ENCODE measurements at places on chromosomes 11 and 22.

GRCh38 chr11:32549611-32550187 lies 33.9 kb upstream of the EIF3M start:
- ATAC-seq = no peak

DNA sequence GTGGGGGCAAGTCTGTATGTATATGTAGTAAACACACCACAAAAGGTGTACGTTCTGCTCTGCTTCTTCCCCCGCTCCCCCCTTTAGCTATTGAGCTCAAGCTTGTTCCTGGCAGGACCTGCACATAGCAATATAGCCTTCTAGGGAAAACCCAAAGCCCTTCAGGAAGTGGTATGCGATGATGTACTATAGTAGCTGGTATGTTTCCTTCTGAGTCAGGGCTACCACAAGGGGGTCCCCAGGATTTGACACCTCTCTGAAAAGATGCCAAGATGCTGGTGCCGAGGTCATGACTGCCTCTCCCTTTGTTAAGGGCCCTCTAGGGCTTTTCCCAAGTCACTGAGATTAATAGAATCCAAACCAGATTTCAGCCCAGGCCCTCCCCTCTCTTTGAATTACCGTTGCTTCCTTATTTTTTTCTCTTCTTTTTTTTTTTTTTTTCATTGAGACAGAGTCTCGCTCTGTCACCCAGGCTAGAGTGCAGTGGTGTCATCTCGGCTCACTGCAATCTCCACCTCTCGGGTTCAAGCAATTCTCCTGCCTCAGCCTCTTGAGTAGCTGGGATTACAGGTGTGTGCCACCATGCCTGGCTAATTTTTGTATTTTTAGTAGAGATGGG lies 268.4 kb downstream of the ETS1 start:
- ATAC-seq = no peak

DNA sequence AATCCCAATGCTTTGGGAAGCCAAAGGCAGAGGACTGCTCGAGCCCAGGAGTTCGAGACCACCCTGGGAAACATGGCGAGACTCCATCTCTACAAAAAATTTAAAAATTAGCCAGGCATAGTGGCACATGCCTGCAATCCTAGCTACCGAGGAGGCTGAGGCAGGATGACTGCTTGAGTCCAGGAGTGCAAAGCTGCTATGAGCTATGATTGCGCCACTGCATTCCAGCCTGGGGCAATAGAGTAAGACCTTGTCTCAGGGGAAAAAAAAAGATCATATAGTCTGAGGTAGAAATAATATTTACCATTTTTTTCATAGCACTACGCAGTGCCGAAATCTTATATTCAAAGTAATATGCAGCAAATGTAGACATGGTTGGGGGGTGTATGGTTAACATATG lies 47.8 kb downstream of the MRTFA start:
- ATAC-seq = no peak

DNA sequence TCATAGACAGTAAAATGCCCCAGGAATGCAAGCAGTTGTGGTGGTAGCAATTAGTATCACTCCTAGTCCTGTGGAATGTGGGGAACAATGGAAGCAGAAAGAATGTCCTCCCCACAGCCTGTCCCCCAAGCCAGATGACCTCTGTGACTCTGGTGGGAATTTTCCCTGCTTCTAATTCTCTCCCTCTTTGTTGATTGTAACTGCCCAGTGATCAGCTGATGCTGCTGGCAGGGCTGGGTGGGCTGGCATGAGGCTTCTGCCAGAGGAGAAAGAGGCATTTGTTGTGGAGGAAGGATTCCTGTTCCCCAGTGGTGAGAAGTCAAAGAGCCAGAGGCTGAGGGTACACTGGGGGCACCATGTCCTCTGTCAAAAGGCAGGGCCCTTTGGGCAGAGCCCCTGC lies 116.7 kb upstream of the NCAM1 start:
- ATAC-seq = no peak

DNA sequence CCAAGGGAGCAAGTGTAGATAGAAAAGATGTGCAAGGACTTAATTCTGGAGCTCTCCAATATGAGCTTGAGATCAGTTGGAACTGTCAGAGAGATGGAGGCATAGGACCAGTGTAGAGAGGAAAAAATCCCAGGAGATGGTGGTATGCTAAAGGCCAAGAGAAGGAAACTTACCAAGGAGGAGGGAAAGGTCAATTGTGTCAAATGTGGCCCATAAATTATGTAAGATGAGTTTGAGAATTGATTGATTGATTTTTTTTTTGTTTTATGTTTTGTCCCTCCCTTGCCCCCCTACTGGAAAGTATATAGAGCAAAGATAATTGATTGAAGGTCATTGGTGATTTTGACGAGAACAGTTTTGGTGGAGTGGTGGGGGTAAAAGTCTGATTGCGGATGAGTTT lies 2.8 kb upstream of the USP2 start:
- no peak for ATAC-seq

GRCh38 chr11:12695873-12696272 lies 21.7 kb downstream of the TEAD1 start:
- ATAC-seq = no peak

DNA sequence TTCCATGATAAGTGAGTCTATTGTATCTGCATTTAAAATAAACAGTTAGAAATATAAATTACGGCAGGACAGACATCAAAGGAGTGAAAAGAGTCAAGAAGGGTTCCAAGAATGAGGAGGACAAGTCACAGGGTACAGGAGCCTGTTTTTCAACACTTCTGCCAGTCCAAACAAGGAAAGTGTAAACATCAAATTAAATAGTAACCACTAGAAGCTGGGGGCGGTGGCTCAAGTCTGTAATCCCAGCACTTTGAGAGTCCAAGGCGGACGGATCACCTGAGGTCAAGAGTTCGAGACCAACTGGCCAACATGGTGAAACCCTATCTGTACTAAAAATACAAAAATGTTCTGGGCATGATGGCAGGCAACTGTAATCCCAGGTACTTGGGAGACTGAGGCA lies 219.6 kb downstream of the LUZP2 start:
- ATAC-seq = no peak

DNA sequence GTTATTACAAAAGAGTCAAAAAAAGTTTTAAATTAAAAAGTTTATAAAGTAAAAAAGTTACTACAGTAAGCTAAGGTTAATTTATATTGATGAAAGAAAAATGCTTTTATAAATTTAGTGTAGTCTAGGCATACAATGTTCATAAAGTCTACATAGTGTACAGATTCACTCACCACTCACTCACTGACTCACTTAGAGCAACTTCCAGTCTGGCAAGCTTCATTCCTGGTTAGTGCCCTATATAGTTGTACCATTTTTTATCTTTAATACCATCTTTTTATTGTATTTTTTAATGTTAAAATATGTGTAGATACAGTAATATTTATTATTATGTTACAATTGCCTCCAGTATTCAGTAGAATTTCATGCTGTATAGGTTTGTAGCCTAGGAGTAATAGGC lies 2.6 kb upstream of the MMP10 start:
- ATAC-seq = peak; percentile 41

- ATAC-seq = no peak
These were observed 15.0 kb downstream of the CABP7 start for GRCh38 chr22:29734838-29735237.

DNA sequence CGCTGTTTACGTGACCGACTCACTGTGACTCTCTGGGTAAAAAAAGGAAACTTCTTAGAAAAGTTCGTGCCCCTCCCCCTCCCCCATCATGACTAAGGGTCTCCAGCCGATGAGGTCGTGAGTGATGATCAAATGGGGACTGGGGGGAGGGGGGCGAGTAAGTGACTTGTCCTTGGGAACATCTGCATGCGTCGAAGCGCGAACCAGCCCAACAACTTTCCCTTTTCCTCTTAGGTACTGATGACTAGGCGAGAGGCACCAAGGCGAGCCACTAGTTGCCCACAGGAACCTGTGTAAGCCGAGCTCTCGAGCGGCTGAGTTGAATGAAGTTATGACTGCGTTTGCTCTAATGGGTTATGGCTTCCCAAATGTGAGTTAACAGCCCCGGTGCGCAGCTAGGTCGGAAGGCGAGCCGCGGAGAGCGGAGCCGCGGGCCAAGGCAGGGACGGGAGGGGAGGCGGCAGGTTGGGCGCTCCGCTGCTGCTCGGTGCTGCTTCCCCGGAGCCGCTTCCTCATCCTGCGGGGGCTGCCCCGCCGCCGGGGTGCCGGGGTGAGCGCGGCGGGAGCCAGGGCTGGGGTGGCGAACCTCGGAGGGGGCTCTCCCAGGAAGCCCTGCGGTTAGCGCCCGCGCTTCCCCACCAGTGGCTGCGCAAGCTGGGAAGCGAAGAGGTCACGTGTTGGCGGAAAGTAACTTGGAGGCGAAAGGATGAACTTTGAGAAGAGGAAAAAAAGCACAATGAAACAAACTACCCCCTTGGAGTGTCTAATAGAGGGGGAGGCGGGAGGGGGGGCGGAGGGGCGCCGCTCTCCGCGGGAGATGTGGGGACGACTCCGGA lies 22.1 kb upstream of the BDNF start:
- ATAC-seq = peak; percentile 47

GRCh38 chr11:69664901-69665300 lies 10.3 kb downstream of the LTO1 start:
- ATAC-seq = no peak

DNA sequence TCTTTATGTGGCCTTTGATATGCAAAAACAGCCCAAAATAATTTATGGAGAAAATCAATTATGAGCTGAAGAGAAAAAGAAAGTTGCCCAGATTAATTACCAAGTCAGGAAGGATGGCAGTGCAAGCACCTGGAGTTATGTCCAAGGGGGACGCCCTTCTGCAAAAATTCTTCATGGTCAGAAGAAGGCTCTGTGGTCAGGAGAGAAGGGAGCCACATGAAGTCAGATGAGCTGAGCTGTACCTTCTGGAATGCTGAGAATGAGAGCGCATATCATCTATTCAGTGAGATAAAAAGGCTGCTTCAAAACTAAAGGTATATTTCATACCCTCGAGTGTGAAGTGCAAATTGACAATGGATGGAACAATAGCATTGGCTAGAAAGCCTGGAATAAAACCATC lies 607.4 kb downstream of the NTM start:
- ATAC-seq = no peak

DNA sequence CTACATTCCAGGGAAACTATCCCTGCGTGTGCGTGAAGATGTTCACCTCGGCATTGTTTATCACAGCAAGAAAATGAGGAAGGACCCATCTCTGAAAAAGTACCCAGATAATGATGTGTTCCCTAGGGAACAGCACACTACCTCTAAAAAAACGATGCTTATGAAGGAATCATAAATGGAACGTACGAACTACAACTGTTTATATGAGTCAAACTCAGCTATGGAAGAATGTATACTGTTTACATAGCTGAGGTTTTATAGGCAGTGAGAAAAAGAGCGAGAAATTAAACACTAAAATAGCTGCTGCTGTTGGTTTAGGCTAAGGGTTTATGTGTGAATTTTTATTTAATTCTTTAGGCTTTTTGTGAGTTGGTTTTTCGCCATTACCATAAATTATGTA lies 48.9 kb downstream of the APOL1 start:
- no peak for ATAC-seq

- ATAC-seq = peak; percentile 24
These were observed at the start of gene RTN4RL2 for GRCh38 chr11:57460022-57460757. TSS of gene RTN4RL2 (plus strand) at chr11:57460528. CDS start at chr11:57460866, 338 bp downstream.

GRCh38 chr11:116895048-116895757 lies 57.8 kb upstream of the APOA1 start:
- no peak for ATAC-seq

DNA sequence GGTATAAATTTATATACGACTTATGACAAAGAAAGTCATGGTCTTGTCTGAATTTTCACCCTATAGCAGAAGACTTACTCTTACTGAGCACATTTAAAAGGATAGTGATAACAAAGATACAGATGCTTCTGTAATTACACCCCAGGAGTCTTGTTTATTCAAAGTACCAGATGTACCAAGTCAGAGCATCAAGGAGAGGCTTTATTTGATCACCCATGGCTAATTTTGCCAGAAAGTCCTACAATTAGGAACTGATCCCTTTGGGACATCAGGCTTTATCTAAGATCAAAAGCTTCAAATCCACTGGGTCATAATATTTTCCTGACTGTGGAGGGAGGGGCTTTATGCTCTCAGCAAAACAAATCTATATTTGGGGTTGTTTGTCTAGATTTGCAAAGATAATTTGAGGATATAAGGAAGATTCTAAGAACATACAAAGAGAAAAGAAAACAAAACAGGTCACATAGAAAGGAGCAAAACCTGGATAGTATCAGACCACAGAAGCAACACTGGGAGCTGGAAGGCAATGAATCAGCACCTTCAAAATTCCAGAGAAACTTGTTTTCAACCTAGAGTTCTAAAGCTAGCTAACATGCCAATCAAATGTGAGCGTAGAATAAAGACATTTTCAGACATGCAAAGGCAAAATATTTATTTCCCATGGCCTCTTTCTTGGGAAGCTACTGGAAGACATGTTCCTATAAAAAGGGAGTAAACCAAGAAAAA lies 124.8 kb upstream of the CSNK2A3 start:
- no peak for ATAC-seq

- no peak for ATAC-seq
These were observed 7.3 kb downstream of the C11orf97 start for GRCh38 chr11:94519478-94520084.
